CD8-positive, alpha-beta memory T cell (primary cell): ENCODE measurements at places on chromosomes 7 and 10. TPM values are rescaled to one million over a fixed set of nuclear protein-coding genes. Genes with fewer than 3 reads are reported as not detected.

GRCh38 chr7:3436746-3437145, 135.7 kb downstream of the SDK1 start:
- no peaks in the 10 kb centered on the region for H3K4me1 ChIP-seq
- no peaks in the 10 kb centered on the region for H3K36me3 ChIP-seq
- no peak for DNase-seq

DNA sequence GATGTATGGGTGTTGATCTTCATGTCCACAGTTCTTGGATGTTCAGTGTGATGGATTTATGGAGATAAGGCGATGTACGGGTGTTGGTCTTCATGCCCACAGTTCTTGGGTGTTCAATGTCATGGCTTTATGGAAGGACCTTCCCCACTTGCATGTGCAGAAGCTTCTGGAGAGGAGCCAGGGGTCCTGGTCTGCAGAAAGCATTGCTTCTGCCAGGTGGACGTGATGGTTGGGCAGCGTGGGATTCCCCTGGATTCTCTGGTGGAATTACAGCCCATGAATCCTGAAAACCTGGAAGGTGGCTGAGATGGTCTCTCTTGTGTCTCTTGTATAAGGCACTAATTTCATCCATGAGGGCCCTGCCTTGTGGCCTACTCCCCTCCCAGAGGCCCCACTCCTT, 183.7 kb upstream of the TCERG1L start:
- H3K4me1 ChIP-seq, result no peaks in the 10 kb centered on the region
- no peaks in the 10 kb centered on the region for H3K27me3 ChIP-seq
- H3K36me3 ChIP-seq, result no peaks in the 10 kb centered on the region
- H3K27ac ChIP-seq, result no peak overlapping the region
- H3K4me3 ChIP-seq, result no peak overlapping the region
- DNase-seq, result no peak

Gene EEPD1
- total RNA-seq, result 0.84 TPM

- H3K4me1 ChIP-seq, result no peaks in the 10 kb centered on the region
- H3K27me3 ChIP-seq, result no peaks in the 10 kb centered on the region
- H3K36me3 ChIP-seq, result no peaks in the 10 kb centered on the region
- no peak for DNase-seq
These were observed 541.5 kb upstream of the C7orf33 start for GRCh38 chr7:148049068-148049467.

GRCh38 chr7:151849879-151850260, 27.0 kb downstream of the PRKAG2 start:
- DNase-seq, result no peak
- no peaks in the 10 kb centered on the region for H3K36me3 ChIP-seq
- H3K4me3 ChIP-seq, result no peak overlapping the region
- peaks cover 12% of the 10 kb centered on the region for H3K4me1 ChIP-seq

Gene LIPF
- total RNA-seq, result not detected

Gene HECW1
- not detected for total RNA-seq

GRCh38 chr7:154912871-154913637, 89.9 kb downstream of the PAXIP1 start:
- H3K27ac ChIP-seq, result no peak overlapping the region
- DNase-seq, result no peak
- no peaks in the 10 kb centered on the region for H3K36me3 ChIP-seq
- H3K27me3 ChIP-seq, result peaks cover 4% of the 10 kb centered on the region
- no peak overlapping the region for H3K4me3 ChIP-seq

- DNase-seq, result no peak
- peaks cover 29% of the 10 kb centered on the region for H3K4me1 ChIP-seq
- H3K27ac ChIP-seq, result no peak overlapping the region
- peaks cover 32% of the 10 kb centered on the region for H3K36me3 ChIP-seq
- H3K4me3 ChIP-seq, result no peak overlapping the region
These were observed 21.4 kb downstream of the STAMBPL1 start for GRCh38 chr10:88901206-88901983.

Gene ZMYND11
- total RNA-seq, result 34.9 TPM

Gene HABP2
- total RNA-seq, result not detected

Gene HBP1
- 17.2 TPM for total RNA-seq

GRCh38 chr10:62779487-62780248, 24.9 kb upstream of the ADO start:
- no peak overlapping the region for H3K4me3 ChIP-seq
- peak; percentile 85 for DNase-seq
- H3K27me3 ChIP-seq, result no peaks in the 10 kb centered on the region
- H3K4me1 ChIP-seq, result peaks cover 15% of the 10 kb centered on the region
- H3K36me3 ChIP-seq, result no peaks in the 10 kb centered on the region
- H3K27ac ChIP-seq, result no peak overlapping the region

Gene HTRA1
- total RNA-seq, result 0.13 TPM

GRCh38 chr10:17506856-17507471, 52.6 kb upstream of the ST8SIA6 start:
- no peak overlapping the region for H3K27ac ChIP-seq
- H3K27me3 ChIP-seq, result no peaks in the 10 kb centered on the region
- H3K4me1 ChIP-seq, result peaks cover 56% of the 10 kb centered on the region
- peak overlapping the region; percentile 19 for H3K4me3 ChIP-seq
- H3K36me3 ChIP-seq, result no peaks in the 10 kb centered on the region

DNA sequence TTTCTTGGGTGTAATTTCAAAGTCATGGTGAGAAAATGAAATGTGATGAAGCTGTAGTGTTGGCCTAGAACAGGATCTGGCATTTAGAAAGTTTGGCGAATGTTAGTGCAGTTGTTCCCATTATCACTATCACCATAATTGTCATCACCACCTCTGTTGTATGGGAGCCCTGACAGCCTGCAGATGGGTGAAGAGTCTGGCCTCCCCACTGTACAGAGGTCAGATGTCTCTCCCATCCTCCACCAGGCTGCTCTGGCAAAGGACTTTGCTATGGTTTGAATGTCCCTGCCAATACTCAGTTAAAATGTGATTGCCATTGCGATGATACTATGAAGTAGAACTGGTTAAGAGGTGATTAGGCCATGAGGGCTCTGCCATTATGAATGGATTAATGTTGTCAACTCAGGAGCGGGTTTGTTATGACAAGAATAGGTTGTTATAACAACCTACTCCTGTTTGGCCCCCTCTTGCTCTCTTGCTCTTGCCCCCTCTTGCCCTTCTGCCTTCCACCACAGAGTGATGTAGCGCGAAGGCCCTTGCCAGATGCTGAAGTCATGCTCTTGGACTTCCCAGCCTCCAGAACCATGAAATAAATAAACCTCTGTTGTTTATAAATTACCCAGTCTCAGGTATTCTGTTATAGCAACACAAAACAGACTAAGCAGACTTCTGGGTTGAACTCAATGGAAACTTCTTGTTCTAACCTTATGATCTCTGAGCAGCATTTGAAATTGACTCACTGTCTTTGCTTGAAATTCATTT, 90.0 kb downstream of the GRK5 start:
- H3K4me1 ChIP-seq, result peaks cover 57% of the 10 kb centered on the region
- H3K27ac ChIP-seq, result no peak overlapping the region
- H3K36me3 ChIP-seq, result no peaks in the 10 kb centered on the region
- no peaks in the 10 kb centered on the region for H3K27me3 ChIP-seq
- DNase-seq, result no peak

DNA sequence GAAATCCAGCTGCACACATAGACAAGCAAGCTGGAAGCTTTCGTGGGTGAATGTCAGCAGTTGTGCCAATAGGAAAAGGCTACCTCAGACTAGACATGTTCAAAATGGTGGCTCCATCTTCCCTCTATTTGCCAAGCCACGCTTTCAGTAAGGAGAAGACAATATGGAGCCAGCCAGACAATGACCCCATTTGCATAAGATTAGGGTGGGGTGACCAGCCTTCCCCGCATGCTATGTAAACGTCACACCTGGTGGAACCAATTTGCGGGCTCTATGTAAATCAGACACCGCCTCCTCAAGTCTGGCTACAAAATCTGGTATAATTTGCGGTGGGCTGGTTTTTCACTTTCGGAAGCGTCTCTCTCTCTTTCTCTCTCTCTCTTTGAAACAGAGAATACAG, 297.4 kb upstream of the PCDH15 start:
- no peak for DNase-seq
- no peaks in the 10 kb centered on the region for H3K4me1 ChIP-seq
- no peak overlapping the region for H3K27ac ChIP-seq
- H3K4me3 ChIP-seq, result no peak overlapping the region
- no peaks in the 10 kb centered on the region for H3K36me3 ChIP-seq

- DNase-seq, result no peak
- H3K27ac ChIP-seq, result no peak overlapping the region
- no peaks in the 10 kb centered on the region for H3K27me3 ChIP-seq
- H3K36me3 ChIP-seq, result no peaks in the 10 kb centered on the region
These were observed 116.6 kb upstream of the AOAH start for GRCh38 chr7:36840904-36841303.

DNA sequence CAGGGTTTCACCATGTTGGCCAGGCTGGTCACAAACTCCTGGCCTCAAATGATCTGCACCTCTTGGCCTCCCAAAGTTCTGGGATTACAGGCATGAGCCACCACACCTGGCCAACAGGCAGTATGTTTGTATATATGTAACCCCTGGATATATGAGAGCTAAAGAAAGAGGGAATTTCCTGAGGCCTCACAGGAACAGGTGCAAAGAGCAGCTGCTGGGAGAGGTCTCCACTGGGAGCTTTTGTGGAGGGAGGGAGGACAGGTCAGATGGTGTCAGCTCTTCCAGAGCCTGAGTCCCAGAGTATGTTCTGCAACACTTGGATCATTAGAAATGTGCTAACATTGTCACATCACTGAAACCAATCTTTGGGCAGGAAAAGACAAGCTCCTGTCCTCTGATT, 110.1 kb upstream of the KIF5B start:
- peaks cover 4% of the 10 kb centered on the region for H3K27me3 ChIP-seq
- H3K4me3 ChIP-seq, result no peak overlapping the region
- DNase-seq, result no peak
- no peaks in the 10 kb centered on the region for H3K4me1 ChIP-seq
- H3K27ac ChIP-seq, result no peak overlapping the region

Gene BUD23
- 113 TPM for total RNA-seq

Gene SPAM1
- total RNA-seq, result not detected
